H7 (cell line): ENCODE measurements at places on chromosomes 1 and 21. TPM values are rescaled to one million over a fixed set of nuclear protein-coding genes. Genes with fewer than 3 reads are reported as not detected.

DNA sequence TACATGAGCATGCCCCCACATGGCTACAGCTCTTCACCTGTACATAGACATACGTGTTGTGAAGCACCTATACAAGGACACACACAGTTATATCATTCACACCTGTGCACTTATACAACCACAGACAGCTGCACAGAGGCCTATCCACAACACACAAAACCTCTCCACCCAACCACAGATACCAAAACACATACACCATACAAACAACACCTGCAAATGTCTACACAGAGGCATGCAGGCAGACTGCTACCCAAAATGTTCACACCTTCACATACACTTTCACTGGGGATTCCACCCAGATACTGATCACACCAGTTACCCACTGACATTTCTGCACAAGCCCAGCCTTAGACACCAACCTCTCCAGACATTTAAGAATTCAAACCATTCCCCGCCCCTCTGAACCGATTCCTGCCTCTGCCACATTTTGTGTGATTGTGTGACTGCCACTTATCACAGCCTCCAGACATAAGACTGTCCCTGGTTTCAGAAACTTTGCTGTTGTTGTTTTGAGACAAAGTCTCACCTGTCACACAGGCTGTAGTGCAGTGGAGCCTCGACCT lies 2.0 kb downstream of the C1orf232 start:
- no peak for DNase-seq

Gene ADAMTS5
- 0.52 and 1.5 TPM in 2 replicates for total RNA-seq

GRCh38 chr1:212229654-212230053 lies 55.6 kb upstream of the PPP2R5A start:
- DNase-seq: no peak

DNA sequence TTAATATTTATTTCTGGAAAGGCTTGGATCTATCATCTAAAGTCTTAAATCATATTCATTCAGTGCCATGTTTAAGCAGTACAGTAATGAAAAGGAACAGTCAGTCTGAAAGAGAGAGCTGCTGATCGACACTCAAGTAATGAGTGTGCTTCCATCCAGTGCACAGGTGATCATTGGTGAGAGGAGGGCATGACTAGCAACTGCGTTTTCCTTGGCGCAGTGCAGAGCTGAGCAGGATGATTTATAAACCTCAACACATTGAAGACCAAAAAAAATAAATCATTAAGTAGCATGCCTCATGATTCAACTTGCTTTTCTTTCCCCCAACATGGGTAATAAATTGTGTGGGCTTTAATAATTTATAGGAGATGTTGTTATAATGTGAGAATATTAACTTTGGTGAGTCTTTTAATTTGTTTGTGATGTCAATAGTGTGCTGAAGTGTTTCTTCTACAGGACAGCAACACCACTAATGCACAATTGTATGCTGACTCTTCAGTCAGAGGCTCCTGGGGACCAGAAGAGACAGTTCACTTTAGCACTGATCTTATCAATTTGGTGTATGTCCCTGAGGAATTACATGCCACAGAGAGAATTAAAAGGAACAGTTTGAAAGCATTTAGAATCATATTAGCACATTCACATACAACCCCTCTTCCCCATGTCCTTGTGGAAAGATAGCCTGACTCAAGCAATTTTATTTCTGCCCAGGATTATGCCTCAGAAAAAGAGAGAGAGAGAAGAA lies 199.7 kb upstream of the ADGRL2 start:
- DNase-seq: no peak

Gene PM20D1
- total RNA-seq: not detected in 2 replicates

Gene BACE2
- 13.4 and 14.2 TPM in 2 replicates for total RNA-seq

DNA sequence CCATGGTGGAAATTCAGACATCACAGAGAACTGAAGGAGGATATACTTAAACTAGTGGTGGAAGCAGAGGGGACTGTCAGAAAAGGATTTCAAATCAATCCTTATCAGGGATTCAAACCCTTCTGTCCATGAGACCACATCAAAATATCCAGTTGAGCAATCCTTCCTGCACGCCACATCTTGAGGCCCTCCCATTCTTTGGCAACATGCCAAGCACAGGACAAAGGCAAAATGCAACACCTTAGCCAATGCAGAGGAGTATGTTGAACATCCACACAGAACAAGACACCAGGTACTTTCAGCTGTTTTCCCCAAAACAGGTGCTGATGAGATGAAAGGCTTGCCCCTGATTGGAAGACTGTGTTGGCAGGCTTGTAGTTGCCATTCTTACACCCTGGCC lies 81.8 kb upstream of the PLXNA2 start:
- DNase-seq: no peak

GRCh38 chr1:224559981-224560728 lies 56.0 kb upstream of the CNIH3 start:
- no peak for DNase-seq

DNA sequence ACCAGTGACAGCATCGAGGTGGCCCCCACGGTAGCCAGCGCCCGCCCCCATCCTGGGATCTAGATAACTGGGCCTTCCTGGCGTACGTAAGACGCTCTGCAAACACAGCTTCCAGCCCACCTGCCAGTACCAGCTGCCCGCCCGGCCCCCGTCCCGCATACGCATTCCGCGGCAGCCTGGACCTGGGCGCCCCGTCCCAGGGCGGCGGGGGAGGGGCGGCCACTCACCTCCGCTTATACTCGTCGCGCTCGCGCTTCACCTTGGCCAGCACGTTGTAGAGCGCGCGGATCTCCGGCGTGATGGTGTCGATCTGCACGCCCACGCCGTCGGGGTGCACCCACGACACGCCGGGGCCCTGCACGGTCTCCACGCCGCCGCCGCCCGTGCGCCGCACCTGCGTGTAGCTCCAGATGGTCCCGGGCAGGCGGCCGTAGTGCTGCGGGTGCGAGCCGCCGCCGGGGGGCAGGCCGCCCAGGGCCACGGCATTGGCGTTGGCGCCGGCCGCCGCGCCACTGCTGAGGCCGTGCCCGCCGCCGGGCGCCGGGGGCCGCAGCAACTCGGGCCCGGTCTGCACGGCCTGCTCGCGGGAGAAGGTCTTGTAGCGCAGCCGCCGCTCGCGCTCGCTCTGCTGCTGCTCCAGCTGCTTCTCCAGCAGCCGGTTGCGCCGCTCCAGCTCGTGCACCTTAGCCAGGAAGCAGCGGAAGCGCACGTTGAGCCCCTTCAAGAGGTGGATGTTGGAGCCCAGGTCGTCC lies 859 bp downstream of the IFFO2 start:
- DNase-seq: peak; percentile 91

Gene TFF2
- total RNA-seq: not detected in 2 replicates

GRCh38 chr1:32111040-32111623 lies 3.3 kb downstream of the KPNA6 start:
- DNase-seq: no peak

Gene C1orf167
- total RNA-seq: 0.28 and 1.5 TPM in 2 replicates

DNA sequence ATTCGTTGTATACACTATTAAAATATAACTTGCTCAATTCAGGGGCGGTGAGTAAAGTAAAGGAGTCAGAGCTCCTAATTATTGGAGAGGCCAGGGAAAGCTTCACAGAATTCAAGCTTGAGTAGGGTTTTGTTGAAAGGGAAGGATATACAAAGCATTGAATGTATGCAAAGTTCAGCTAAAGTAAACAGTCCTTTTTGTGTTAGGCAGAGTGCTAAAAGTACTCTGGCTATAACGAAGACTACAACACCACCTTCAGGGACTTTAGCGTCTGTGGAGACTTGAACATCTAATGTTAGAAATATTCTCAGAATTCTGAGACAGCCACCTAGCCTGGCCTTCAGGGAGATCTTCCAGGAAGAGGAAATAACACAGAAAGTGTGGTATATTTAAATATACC lies 1.1 kb downstream of the FALEC start:
- DNase-seq: no peak

Gene ZSWIM5
- total RNA-seq: 3.3 and 4.7 TPM in 2 replicates

Gene MFSD2A
- total RNA-seq: 4.7 and 6.4 TPM in 2 replicates

Gene HAO2
- 0.38 and 1.2 TPM in 2 replicates for total RNA-seq

DNA sequence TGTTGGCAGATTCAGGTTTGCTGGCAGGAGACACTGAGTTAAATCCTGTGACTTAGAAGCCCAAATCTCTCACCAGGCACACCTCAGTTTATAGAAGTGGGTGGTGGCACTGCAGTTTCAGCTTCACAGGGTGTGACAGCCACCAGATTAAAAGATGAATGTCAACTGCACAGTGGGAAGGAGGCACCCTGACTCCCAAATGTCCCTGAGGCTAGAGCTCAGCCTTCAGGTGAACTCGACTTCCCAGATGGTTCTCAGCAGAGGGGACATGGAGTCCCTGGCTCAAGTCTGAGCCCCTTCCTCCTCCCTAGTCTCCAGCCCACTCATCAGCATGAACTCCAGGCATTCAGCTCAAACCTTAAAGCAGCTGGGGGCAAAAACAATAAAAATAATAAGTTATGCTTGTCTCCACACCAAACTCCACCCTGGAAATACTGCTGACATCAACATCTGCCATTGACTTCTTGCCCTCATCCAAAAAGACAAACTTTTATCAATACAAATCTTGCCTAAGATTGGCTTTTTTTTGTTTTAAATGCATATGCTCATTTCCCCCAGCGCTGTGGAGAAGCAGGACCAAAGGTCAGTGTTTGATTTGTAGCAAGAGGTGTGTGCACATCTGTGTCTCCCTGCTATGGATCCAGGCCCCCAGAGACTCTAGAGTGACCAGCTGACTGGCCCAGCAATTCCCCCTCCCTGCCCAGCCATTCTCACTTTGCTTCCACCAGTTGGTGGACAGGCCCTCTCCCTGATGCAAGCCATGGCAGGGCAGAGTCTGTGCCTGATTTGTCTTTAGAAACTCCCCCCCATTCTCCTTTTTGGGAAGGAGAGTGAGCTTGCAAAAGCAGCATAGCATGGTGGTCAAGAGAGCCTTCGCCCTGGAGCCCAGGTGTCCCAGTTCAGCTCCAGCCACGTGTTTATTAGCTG lies 18.5 kb upstream of the S100A7 start:
- no peak for DNase-seq

- no peak for DNase-seq
Observed at GRCh38 chr1:85195703-85196102, 5.1 kb downstream of the SYDE2 start.

- DNase-seq: no peak
Observed at GRCh38 chr1:242824435-242824834, 299.9 kb upstream of the PLD5 start.

DNA sequence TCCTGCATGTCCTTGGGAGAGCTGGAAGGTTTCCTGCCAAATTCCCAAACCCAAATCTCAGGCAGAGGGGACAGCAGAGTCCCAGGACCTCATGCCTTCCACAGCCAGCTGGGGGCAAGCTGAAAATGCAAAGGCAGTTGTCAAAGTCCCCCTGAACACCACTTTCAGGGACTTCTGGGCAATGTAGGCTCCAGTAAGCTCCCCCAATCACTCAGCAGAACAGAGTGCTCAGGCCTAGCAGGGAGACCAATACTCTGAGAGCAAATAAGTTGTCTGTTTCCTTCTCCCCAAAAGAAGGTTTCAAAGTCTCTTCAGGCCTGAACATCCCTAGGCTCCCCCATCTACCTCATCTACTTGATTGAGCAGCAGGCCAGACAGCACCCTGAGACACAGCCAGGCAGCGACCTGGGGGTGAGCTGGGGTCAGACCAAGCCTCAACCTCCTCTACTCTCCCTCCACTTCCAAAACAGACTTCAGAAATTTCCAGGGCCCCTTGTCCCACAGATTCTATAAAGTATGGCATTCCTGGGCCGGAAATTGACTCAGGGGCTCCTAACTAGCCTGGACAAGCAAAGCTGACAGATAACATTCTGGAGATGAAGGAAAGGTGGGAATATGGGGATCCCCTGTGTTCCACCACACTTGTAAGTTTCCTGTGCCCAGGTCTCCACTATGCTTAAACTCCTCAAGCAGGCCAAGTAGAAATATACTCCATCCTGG lies 1.9 kb downstream of the SLC9A1 start:
- no peak for DNase-seq

DNA sequence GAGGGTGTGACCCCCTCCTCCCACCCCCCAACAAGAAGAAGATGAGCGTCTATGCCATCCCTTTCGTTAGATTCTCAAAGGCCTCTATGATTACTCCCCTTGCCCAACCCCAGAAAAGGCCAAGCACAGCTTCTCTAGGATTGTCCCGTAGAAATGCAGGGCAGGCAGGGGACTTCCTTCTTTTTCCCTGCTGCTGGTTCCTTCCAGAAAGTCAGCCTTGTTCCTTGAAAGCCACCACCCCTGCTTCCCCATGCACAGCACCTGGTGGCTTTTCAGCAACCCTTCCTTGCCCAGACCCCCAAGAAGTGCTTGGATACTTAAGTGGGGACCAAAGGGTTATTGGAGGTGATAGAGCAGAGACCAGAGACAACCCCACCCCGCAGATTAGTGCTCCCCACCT lies 75.1 kb downstream of the ARHGEF10L start:
- no peak for DNase-seq

GRCh38 chr1:151175863-151176262 lies at the start of gene TMOD4:
Gene TMOD4, minus strand, starts transcription at chr1:151175981. Its CDS starts 1,106 bp downstream, at chr1:151174875.
- peak; percentile 79 for DNase-seq

GRCh38 chr1:42742617-42743316 lies 2.7 kb upstream of the CLDN19 start:
- DNase-seq: no peak

Gene APCS
- total RNA-seq: not detected in 2 replicates

Gene MYOCOS
- not detected in 2 replicates for total RNA-seq

Gene SPRR2E
- total RNA-seq: not detected in 2 replicates

DNA sequence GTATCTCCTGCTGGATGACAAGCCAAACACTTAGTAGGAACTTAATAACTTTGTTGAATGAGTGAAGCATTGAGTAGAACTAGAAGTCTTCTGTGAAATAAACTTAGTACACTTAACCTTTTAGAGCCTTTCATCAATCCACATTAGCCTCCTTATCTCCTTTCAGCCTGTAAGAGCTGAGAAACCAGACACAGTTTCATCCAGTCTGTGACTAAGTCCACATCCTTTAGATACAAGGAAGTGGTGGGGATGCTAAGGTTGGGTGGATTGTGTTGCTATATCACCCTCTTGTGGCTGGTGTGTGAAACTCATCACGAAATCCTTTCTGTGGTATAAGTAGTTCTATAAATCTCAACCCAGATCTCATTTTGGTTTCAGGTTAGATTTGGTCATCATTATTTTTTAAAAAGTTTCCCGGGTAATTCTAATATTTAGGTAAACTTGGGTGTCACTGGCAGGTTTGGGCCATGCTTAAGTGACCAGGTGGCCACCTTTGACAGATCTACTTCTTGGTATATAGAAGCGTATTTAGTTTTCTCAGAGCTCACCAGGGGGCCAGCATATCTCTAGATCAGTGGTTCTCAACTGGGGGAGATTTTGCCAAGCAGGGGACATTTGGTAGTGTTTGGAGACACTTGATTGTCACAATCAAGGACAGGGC lies 27.8 kb upstream of the CD84 start:
- DNase-seq: peak; percentile 25

GRCh38 chr1:202671399-202671798 lies 38.9 kb downstream of the SYT2 start:
- no peak for DNase-seq
